ENCODE measurements at places on chromosomes 16 and 17. TPM values are rescaled to one million over a fixed set of nuclear protein-coding genes. Genes with fewer than 3 reads are reported as not detected.

The MSLN gene
- total RNA-seq, result not detected

The KRTAP4-9 gene
- total RNA-seq, result not detected

The RHBDL3 gene
- total RNA-seq, result 0.88 TPM

The LDAF1 gene
- 10.7 TPM for total RNA-seq

The MYH8 gene
- total RNA-seq, result not detected

The LGALS9B gene
- 2.0 TPM for total RNA-seq

The HSBP1 gene
- total RNA-seq, result 63.2 TPM

The PYY gene
- total RNA-seq, result not detected
